ENCODE measurements at places on chromosomes 3 and 15. TPM values are rescaled to one million over a fixed set of nuclear protein-coding genes. Genes with fewer than 3 reads are reported as not detected.

Gene FRMD4B
- 7.3 TPM for polyA plus RNA-seq

Gene SLC12A1
- polyA plus RNA-seq: 0.03 TPM

Gene RAB7A
- 90.6 TPM for polyA plus RNA-seq

Gene KIF7
- polyA plus RNA-seq: 0.04 TPM

Gene CCR9
- not detected for polyA plus RNA-seq

Gene PSMA4
- polyA plus RNA-seq: 154 TPM

Gene CNTN3
- 0.78 TPM for polyA plus RNA-seq

Gene PCBP4
- polyA plus RNA-seq: 2.7 TPM

Gene ACTC1
- not detected for polyA plus RNA-seq

Gene ZNF662
- polyA plus RNA-seq: 2.2 TPM

Data from liver (tissue), 10 donors.